ENCODE measurements at places on chromosomes 2 and 18. TPM values are rescaled to one million over a fixed set of nuclear protein-coding genes. Genes with fewer than 3 reads are reported as not detected.

OR6B2 gene
- total RNA-seq = not detected

EPHA4 gene
- 2.3 TPM for total RNA-seq

SLC16A14 gene
- 1.2 TPM for total RNA-seq

CPO gene
- total RNA-seq = not detected

GAREM1 gene
- total RNA-seq = 0.04 TPM

SP140 gene
- 110 TPM for total RNA-seq

SERPINB13 gene
- total RNA-seq = not detected

SUPT7L gene
- 27.5 TPM for total RNA-seq

KRCC1 gene
- 10.7 TPM for total RNA-seq

TMEFF2 gene
- total RNA-seq = not detected

POTEI gene
- not detected for total RNA-seq
